T-cell (primary cell): ENCODE measurements at places on chromosomes 7 and 10.

- H3K27me3 ChIP-seq = peaks cover 24% of the 10 kb centered on the region
- no peaks in the 10 kb centered on the region for H3K4me1 ChIP-seq
- no peak for DNase-seq
- H3K4me3 ChIP-seq = no peak overlapping the region
- H3K36me3 ChIP-seq = no peaks in the 10 kb centered on the region
These were observed 147.9 kb upstream of the FRMD4A start for GRCh38 chr10:14478604-14479003.

GRCh38 chr10:93995182-93995581 is 1.5 kb downstream of the PLCE1 start:
- H3K4me1 ChIP-seq = no peaks in the 10 kb centered on the region
- peaks cover 22% of the 10 kb centered on the region for H3K27me3 ChIP-seq
- no peak overlapping the region for H3K4me3 ChIP-seq
- no peaks in the 10 kb centered on the region for H3K36me3 ChIP-seq
- no peak overlapping the region for H3K27ac ChIP-seq

- H3K27me3 ChIP-seq = peaks cover 10% of the 10 kb centered on the region
- H3K4me3 ChIP-seq = peak overlapping the region; percentile 89
- no peak for DNase-seq
- no peaks in the 10 kb centered on the region for H3K36me3 ChIP-seq
- peaks cover 22% of the 10 kb centered on the region for H3K4me1 ChIP-seq
- H3K27ac ChIP-seq = no peak overlapping the region
These were observed 1.5 kb downstream of the DOCK4 start for GRCh38 chr7:112204499-112205342.

DNA sequence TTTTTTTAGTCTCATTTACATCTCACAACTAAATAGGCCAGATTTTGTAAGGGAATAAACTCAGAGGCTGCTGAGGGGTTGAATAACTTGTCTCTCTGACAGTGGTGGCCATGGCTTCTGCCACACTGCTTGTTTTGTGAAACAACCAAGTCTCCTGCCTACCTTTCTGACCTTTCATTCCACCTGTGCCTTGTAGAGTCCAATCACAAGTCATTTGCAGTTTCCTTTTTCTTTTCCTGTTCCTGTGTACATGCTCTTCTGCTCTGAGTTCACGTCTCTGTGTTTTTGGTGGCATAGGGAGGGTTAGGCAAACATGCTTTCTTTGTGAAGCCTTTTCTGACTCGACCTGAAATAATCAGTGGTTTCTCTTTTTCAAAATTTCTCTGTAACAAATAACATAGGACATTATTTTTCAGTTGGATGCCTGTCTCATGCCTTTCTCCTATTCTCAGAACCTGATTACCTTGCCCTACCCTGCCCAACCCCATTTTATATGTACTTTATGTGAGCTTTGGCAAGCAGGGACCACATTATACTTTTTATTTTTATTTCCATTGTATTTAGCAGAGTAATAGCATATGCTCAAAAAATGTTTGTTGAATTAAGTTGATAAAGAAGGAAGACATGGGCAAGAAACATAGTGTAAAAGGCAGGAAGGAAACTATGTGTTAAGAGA is 81.7 kb downstream of the HDAC9 start:
- H3K4me3 ChIP-seq = no peak overlapping the region
- H3K4me1 ChIP-seq = no peaks in the 10 kb centered on the region
- H3K27ac ChIP-seq = no peak overlapping the region
- DNase-seq = no peak

- DNase-seq = no peak
- peaks cover 78% of the 10 kb centered on the region for H3K27me3 ChIP-seq
- H3K36me3 ChIP-seq = no peaks in the 10 kb centered on the region
- peaks cover 13% of the 10 kb centered on the region for H3K4me1 ChIP-seq
- no peak overlapping the region for H3K27ac ChIP-seq
These were observed 9.3 kb downstream of the SHH start for GRCh38 chr7:155802906-155803417.

GRCh38 chr7:1725199-1725690 is 55.2 kb downstream of the ELFN1 start:
- DNase-seq = no peak
- H3K36me3 ChIP-seq = peaks cover 6% of the 10 kb centered on the region
- H3K27ac ChIP-seq = no peak overlapping the region
- H3K4me3 ChIP-seq = no peak overlapping the region
- no peaks in the 10 kb centered on the region for H3K4me1 ChIP-seq
- H3K27me3 ChIP-seq = peaks cover 42% of the 10 kb centered on the region

DNA sequence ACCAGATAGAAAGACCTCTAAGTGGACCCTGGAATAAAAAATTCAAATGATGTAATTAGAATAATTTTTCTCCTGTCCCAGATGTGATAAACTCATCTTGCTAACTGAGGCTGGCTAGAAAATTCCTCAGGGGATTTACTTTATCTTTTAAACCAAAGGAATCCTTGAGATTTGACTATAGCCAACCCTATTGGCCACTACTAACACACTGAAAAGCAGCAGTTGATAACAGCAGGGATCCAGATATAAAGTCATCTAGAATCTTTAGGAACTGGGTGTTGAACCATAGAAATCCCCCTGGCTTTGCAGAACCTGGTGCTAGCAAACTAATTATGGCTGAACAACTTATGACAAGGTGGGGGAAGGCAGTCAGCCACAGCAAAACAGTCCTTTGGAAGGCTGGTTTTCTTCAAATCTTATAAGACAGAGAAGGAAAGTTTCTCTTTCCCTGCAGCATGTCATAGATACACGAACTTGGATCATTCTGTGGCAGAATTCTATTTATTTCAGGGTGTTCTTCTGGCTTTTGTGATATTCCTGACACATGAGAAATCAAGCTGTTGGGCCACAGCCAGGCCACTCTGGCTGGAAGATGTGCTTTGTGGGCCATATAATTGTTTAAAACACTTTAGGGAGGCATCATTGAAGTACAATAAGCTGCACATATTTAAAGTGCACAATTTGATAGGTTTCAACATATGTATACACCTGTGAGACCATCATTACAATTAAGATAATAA is 643.6 kb downstream of the SORCS3 start:
- H3K4me3 ChIP-seq = no peak overlapping the region
- DNase-seq = no peak
- H3K36me3 ChIP-seq = no peaks in the 10 kb centered on the region
- H3K27ac ChIP-seq = no peak overlapping the region
- H3K27me3 ChIP-seq = no peaks in the 10 kb centered on the region

- no peak for DNase-seq
- H3K4me1 ChIP-seq = peaks cover 6% of the 10 kb centered on the region
- H3K4me3 ChIP-seq = no peak overlapping the region
- peaks cover 54% of the 10 kb centered on the region for H3K27me3 ChIP-seq
- no peaks in the 10 kb centered on the region for H3K36me3 ChIP-seq
These were observed 109.4 kb downstream of the ARHGAP22 start for GRCh38 chr10:48495282-48496045.

DNA sequence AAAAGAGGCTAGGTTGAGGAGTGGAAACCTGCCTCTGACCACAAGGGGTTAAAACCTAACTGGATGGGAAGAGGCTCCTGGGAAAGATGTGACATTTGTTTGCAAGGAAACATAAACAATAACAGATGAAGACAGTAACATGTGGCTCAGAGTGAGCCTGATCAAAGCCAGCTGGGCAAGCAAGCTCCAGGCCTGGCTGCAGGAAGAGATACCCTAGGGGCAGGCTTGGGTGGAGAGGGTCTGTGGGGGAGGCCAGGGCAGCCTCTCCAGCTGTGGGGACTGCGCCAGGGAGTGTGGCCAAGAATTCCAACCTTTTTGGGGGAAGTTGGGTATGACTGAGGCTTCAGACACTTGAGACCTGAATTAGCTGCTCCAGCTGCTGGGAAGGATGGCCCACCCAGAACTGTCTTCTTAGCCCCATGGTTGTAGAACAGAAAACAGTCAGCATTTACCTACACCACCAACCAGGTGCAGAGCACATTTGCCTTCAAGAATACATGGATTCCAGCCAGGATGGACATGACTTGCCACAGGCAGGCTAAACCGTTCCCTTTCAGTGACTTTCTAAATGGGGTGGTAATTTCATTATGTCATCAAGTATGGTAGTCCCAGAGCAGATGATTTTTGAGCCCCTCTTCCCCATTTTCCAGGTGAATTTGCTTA is 10.4 kb upstream of the FAM170B start:
- no peaks in the 10 kb centered on the region for H3K4me1 ChIP-seq
- no peak overlapping the region for H3K27ac ChIP-seq
- H3K27me3 ChIP-seq = peaks cover 11% of the 10 kb centered on the region
- no peak for DNase-seq

- no peaks in the 10 kb centered on the region for H3K4me1 ChIP-seq
- DNase-seq = no peak
- no peak overlapping the region for H3K27ac ChIP-seq
- H3K27me3 ChIP-seq = peaks cover 8% of the 10 kb centered on the region
- no peak overlapping the region for H3K4me3 ChIP-seq
- H3K36me3 ChIP-seq = no peaks in the 10 kb centered on the region
These were observed 214.7 kb downstream of the EMX2 start for GRCh38 chr10:117757086-117757720.

- no peak for DNase-seq
- no peak overlapping the region for H3K4me3 ChIP-seq
- H3K4me1 ChIP-seq = no peaks in the 10 kb centered on the region
- H3K27ac ChIP-seq = no peak overlapping the region
- no peaks in the 10 kb centered on the region for H3K27me3 ChIP-seq
These were observed 895.7 kb downstream of the XPNPEP1 start for GRCh38 chr10:109027534-109028185.

DNA sequence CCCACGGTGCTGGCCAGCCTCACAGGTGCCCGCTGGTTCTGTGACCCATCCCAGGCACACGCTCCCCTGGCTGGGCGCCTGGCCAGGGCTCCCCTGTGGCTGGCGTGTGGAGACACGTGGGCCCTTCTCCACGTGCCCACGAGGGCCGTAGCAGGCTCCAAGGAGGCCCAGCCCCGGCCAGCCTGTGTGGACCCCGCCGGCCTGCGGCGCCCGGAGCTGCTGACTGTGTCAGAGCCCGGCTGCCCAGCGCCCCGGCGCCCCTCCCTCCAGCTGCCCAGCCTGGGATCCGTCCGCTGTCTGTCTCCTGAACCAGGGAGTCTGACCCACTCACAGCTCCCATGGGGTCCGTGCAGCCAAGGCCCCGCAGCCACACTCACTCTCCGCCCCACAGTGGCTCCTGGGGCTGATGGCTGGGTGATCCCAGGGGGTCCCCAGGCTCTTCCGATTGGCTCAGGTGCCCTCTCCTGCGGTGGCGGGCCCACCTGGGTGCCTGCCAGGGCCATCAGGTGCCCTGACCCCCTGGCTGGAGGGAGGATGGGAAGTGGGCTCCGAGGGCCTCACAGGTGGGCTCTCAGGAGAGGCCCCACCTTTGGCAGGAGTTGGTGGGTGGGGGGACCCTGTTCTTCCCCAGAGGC is 9.6 kb downstream of the TMEM184A start:
- H3K27ac ChIP-seq = no peak overlapping the region
- H3K36me3 ChIP-seq = peaks cover 20% of the 10 kb centered on the region
- no peak for DNase-seq
- no peaks in the 10 kb centered on the region for H3K27me3 ChIP-seq
- no peaks in the 10 kb centered on the region for H3K4me1 ChIP-seq

- H3K36me3 ChIP-seq = peaks cover 72% of the 10 kb centered on the region
- DNase-seq = no peak
- H3K27ac ChIP-seq = no peak overlapping the region
- H3K4me3 ChIP-seq = no peak overlapping the region
- H3K4me1 ChIP-seq = no peaks in the 10 kb centered on the region
These were observed 53.9 kb downstream of the AP3M1 start for GRCh38 chr10:74096777-74097176.

- H3K4me1 ChIP-seq = no peaks in the 10 kb centered on the region
- no peak overlapping the region for H3K4me3 ChIP-seq
- H3K36me3 ChIP-seq = no peaks in the 10 kb centered on the region
- DNase-seq = no peak
- no peak overlapping the region for H3K27ac ChIP-seq
These were observed 27.5 kb downstream of the AUTS2 start for GRCh38 chr7:69625798-69626197.

- H3K27me3 ChIP-seq = no peaks in the 10 kb centered on the region
- H3K4me3 ChIP-seq = no peak overlapping the region
- H3K36me3 ChIP-seq = no peaks in the 10 kb centered on the region
- H3K27ac ChIP-seq = peak overlapping the region; percentile 44
- peaks cover 12% of the 10 kb centered on the region for H3K4me1 ChIP-seq
- DNase-seq = peak; percentile 75
These were observed 24.9 kb upstream of the ADO start for GRCh38 chr10:62779487-62780248.

DNA sequence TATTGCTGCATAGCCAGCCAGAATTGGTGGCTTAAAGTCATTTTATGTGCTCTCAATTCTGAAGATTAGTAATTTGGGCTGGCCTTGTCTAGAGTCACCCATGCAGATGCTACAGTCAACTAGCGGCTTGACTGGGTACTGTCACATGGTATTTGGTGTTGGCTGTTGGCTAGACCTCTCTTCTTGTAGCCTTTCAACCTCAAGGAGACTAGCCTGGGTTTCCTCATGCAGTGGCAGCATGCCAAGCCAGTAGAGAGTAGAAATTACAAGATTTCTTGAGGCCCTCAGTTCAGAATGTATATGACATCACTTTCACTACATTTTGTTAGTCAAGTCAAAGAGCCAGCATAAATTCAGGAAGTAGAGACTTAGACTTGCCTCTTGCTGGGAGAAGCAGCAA is 3.7 kb upstream of the ZNF800 start:
- H3K36me3 ChIP-seq = no peaks in the 10 kb centered on the region
- no peak overlapping the region for H3K27ac ChIP-seq
- H3K4me3 ChIP-seq = no peak overlapping the region
- DNase-seq = no peak

GRCh38 chr10:28754930-28755718 is 77.8 kb downstream of the BAMBI start:
- H3K4me1 ChIP-seq = no peaks in the 10 kb centered on the region
- no peak overlapping the region for H3K4me3 ChIP-seq
- no peak overlapping the region for H3K27ac ChIP-seq

- H3K4me3 ChIP-seq = no peak overlapping the region
- H3K36me3 ChIP-seq = no peaks in the 10 kb centered on the region
- no peaks in the 10 kb centered on the region for H3K27me3 ChIP-seq
- no peak for DNase-seq
- peaks cover 2% of the 10 kb centered on the region for H3K4me1 ChIP-seq
These were observed 150.0 kb upstream of the RSU1 start for GRCh38 chr10:16966991-16967865.

DNA sequence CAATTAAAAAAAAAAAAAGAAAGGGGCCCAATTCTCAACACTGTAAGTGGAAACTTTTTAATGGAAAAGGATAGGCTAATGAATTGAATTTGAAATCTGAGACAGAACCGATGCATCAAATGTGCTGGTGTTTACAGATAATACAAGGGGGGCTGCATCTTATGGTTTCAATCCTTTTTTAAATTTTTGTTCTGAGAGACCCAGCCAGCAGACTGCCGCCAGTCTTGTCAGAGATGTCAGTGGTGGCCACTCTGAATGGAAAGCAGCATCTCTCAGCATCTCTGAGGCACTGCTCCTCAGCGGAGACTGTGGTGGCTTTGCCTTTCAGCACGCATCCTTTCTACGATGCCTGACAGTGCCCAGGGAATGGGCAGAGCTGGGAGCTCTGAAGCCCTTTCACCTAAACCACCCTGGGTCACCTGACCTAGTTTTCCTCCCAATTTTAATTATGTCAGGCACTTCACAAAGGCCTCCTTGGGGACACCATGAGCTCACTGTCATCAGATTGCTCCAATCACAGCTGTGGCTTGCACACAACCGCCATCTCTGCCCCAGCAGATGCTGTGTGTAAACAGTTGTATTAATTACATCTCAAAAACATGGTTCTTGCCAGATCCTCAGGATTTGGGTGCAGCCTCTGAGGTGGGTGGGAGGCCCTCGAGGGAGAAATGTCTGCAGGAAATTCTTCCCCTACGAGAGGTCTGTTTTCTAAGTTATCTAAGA is 81.2 kb downstream of the EGFR start:
- no peak overlapping the region for H3K27ac ChIP-seq
- no peaks in the 10 kb centered on the region for H3K36me3 ChIP-seq
- H3K4me1 ChIP-seq = no peaks in the 10 kb centered on the region
- no peak for DNase-seq
- H3K27me3 ChIP-seq = no peaks in the 10 kb centered on the region
